ENCODE measurements at places on chromosomes 13 and 19. TPM values are rescaled to one million over a fixed set of nuclear protein-coding genes. Genes with fewer than 3 reads are reported as not detected.

The LILRA5 gene
- total RNA-seq, result 1.4 TPM

The FUT1 gene
- total RNA-seq, result 0.48 TPM

The NLRP11 gene
- total RNA-seq, result 0.33 TPM

The SERP2 gene
- 6.4 TPM for total RNA-seq

The ADGRE3 gene
- total RNA-seq, result not detected

The RNF113B gene
- total RNA-seq, result not detected

The MUC16 gene
- 16.2 TPM for total RNA-seq

The ZIK1 gene
- total RNA-seq, result 2.2 TPM

The SPC24 gene
- 0.66 TPM for total RNA-seq

The CNOT3 gene
- 14.6 TPM for total RNA-seq

The PRTN3 gene
- not detected for total RNA-seq

The GPATCH1 gene
- 12.5 TPM for total RNA-seq

The LILRB3 gene
- 1.6 TPM for total RNA-seq

- no peak for DNase-seq
Measured at GRCh38 chr13:39552246-39552645, 50.7 kb downstream of the LHFPL6 start.

DNA sequence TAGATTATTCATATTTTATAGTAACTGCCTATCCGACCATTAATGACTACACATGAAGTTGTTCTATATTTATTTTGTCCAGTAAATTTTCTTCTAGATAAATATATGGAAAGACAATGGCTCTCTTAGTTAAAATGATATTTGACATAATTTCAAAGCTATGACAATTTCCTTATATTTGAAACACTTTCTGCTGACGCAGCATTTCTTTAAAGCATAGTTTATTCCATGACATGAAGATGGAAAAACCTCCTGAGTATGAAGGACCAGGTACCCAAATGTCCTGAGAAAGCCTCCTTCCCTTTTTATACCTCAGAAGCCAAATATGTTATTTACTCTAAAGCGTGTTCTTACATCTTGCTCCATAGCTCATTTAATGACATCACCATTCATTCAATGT lies 831.6 kb downstream of the EFNB2 start:
- no peak for DNase-seq

DNA sequence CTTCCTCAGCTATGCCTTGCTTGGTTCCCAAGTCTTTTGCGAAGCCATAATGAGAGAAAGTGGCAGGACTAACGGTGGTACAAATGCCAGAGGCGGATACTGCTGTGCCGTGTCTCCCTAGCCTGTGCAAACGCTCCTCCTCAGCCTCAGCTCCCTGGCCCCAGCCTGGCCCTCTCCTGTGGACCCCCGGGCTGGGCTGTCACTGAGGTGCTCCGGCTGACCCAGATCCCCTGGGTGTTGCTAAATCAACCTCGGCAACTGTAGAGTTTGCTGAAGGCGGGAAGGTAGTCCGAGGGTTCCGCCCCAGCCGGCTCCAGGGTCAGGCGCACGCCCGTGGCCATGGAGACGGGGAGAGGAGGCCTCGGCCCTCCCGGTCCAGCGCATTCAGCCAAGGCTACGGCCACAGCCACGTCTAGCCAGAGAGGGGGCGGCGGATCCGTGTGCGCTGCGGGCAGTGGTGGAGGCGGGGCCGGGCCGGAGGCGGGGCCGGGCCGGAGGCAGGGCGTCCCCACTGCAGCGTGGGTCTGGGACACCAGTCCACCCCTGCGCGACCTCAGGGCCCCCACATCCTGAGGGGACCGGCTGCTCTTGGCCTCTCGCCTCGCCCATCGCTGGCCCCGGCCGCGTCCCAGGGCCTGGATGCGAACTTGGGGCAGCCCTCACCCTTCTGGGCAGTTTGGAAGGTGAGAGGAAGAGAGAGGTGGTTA lies 16.4 kb upstream of the ZNF492 start:
- DNase-seq, result no peak

GRCh38 chr19:31538879-31539278 lies 189.6 kb upstream of the TSHZ3 start:
- no peak for DNase-seq

DNA sequence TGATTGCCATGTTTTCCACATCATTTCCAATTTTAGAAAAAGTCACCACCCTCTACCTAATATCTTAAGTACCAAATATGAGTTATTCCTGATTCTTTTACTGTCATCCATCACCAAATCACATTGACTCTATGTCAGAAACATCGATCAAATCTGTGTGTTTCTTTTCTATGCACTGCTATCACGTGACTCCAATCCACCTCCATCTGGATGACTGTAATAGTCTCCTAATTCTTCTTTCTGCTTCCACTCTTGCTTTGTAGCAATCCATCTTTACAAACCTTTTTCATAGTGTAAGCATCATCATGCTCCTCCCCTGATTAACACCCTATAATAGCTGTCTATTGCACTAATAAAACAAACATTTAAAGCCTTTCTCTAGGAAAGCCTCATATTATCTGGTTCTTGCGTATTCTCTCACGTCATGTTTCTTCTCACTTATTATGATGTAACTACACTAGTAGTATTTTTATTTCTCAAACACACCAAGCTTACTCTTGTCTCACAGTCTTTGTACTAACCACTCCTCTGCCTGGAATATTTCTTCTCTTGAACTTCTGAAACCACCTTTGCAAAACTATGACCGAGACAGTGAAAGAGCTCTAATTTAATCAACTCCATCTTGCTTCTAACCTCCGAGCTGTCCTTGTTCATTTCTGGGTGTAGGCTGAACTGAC lies 10.7 kb upstream of the FPR3 start:
- no peak for DNase-seq

- no peak for DNase-seq
Measured at GRCh38 chr13:45132369-45133064, 12.2 kb downstream of the GTF2F2 start.

DNA sequence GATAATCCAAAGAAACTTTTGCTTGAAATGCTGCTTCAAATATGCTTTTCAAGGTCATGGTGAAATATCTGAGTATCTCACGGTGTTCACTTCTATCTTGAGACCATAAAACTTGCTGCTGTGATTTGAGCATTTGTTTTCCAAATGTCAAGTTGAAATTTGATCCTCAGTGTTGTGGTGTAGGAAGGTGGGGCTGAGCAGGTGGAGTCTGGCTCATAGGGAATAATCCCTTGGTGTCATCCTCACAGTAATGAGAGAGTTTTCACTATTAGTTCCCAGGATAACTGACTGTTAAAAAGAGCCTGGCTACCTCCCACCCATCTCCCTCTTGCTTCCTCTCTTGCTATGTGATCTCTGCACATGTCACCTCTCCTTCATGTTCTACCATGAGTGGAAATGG lies 858.0 kb upstream of the SLITRK5 start:
- no peak for DNase-seq

- DNase-seq, result no peak
Measured at GRCh38 chr19:45809643-45810159, 5.4 kb downstream of the RSPH6A start.

DNA sequence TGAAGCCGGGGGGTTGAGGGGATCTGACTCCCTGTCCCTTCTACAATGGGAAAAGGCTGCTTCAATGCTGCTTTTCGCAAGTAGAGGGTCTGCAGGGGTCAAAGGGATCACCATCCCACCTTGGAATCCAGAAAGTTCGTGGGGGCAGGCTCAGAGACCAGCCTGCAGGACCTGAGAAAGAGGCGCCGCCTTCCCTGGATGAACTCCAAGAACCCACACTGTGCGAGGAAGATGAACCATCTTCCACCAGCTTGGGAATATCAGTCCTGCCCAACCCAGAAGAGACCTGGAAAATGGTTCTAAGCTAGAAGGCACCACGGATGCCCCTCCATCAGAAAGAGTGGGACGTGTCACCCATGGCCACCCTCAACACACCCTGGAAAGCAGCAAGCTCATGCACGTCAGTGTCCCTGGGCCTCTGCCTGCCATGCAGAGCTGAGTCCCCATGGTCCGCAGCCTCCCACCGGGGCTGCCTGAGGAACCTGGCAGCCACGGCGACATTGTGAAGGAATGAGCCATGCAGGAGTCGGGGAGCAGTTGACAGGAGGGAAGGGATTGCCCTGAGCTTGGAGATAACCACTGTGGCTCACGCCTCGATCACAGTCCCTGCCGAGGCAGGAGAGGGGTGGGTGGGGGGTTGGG lies 14.6 kb downstream of the RAB3D start:
- DNase-seq, result no peak

DNA sequence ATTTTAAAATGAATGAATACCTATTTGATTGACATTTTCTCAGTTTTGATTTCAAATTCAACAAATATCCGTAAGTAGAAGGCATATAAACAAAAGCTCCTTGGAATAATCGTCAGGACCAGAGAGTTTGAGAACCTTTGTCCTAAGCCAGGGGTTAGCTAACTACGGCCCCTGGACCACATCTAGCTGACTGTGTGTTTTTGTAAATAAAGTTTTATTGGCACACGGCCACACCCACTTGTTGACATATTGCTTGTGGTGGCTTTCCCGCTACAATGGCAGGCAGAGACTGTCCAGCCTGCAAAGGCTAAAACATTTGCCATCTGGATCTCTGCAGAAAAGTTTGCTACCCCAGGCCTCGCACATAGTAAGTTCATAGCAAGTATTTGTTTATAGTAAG lies 83.4 kb downstream of the GNG7 start:
- DNase-seq, result no peak

- DNase-seq, result no peak
Measured at GRCh38 chr13:71879129-71879535, 12.1 kb upstream of the DACH1 start.

- DNase-seq, result no peak
Measured at GRCh38 chr13:35549481-35549880, 73.0 kb upstream of the MAB21L1 start.

- no peak for DNase-seq
Measured at GRCh38 chr19:45765702-45766295, 3.3 kb downstream of the SIX5 start.

DNA sequence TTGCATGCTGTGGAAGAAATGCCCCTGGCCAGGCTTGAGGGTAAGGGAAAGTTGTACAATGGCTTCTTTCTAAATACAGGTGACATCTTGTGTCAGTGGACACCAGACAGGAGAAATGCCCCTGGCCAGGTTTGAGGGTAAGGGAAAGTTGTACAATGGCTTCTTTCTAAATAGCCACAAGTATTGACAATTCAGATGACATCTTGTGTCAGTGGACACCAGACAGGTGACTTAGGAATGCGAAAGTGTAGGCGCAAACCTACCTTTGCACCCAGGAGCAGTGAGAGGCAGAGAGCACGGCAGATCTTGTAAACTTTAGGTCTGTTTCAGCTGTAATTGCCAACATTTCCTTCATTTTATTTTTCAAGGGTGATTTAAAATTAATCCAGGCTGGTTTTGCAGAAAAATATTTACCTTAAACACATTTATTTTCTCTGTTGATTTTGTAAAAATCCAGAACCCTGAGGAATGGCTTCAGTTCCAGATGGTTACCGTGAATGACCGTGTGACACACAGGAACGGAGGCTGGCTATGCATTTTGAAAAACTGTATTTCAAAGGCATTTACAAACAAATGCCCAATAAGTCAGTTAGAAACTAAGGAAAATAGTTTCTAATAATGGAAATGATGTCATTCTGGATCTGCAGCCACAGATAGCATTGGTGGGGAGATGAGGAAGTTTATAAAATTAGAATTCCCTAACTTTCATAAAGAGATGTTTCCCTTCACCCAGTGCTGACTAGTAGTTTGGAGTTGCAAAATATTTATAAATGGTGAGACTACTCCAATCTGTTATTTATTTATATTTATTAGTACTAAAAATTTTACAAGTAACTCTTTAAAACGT lies 34.9 kb downstream of the TNFSF13B start:
- DNase-seq, result no peak

- no peak for DNase-seq
Measured at GRCh38 chr19:50230379-50231351, 27.2 kb downstream of the MYH14 start.

GRCh38 chr19:19911150-19911549 lies 10.4 kb downstream of the ZNF93 start:
- no peak for DNase-seq

DNA sequence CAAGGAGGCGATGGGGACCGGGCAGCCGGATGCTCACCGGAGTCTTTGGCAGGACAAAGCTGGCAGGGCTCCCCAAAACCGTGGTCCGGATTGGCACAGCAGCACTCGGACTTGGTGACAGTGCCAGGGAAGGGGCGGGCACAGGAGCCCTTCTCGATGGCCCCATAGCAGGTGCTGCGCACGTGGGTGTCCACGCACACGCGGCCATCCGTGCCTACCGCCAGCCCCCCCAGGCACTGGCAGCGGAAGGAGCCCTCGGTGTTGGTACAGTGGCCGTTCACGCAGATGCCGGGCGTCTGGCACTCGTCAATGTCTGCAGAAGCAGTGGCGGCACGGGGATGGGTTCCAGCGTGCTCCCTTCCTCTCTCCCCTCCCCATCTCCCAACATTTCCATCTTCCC lies 17.9 kb downstream of the FBN3 start:
- no peak for DNase-seq

- DNase-seq, result no peak
Measured at GRCh38 chr13:24563087-24563486, 50.5 kb upstream of the PARP4 start.

- no peak for DNase-seq
Measured at GRCh38 chr13:31739226-31739625, at the start of gene RXFP2. Gene RXFP2, plus strand, starts transcription at chr13:31739526. Its CDS starts 87 bp downstream, at chr13:31739613.

DNA sequence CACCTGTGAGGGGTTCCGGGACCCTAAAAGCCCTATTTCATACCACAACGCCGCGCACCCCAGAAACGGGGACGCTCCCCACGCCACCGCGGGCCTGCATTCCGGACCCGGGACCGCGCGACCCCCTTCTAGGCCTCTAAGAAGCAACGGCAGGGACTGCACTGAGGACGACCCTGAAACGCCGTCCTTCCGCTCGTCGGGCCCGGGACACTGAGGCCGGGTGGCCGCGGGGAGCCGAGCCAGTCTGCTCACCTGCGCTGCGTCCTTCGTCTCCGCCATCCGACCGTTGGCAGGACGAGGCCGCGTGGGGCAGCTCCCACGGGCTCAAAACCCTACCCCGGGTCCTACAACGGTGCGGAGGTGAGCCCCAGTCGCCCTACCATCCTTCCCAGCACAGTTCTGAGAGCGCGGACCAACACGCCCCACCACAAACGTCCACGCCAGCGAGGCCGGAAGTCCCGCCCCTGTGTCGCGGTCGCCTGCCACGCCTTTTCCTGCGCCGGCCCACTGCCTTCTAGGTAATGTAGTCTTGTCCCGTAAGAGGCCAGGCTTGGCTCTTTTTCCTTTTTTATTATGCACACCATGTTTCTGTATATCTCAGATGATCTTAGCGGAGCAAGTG lies at the start of gene ZNF550:
Gene ZNF550 (minus strand): TSS at position 460 of the 622 bp plus-strand sequence. CDS start 181 bp downstream, at position 279.
- DNase-seq, result peak; percentile 88

GRCh38 chr13:87234981-87235380 lies 436.2 kb upstream of the SLITRK5 start:
- DNase-seq, result no peak

GRCh38 chr19:36027696-36028095 lies 5.0 kb downstream of the CLIP3 start:
- DNase-seq, result no peak

GRCh38 chr19:5016268-5016667 lies 47.4 kb downstream of the KDM4B start:
- no peak for DNase-seq

- no peak for DNase-seq
Measured at GRCh38 chr19:15422296-15423075, 3.7 kb upstream of the AKAP8L start.
